GM12878 (cell line): ENCODE measurements at places on chromosomes 5 and 9. TPM values are rescaled to one million over a fixed set of nuclear protein-coding genes. Genes with fewer than 3 reads are reported as not detected.

GRCh38 chr9:132626285-132626684 is 43.5 kb downstream of the DDX31 start:
- H3K36me3 ChIP-seq = peaks cover 22% of the 10 kb centered on the region
- H3K27ac ChIP-seq = no peak overlapping the region
- no peak overlapping the region for H3K4me3 ChIP-seq
- no peak for DNase-seq

Gene ANKRD34B
- total RNA-seq = not detected in 2 replicates

- H3K27ac ChIP-seq = no peak overlapping the region
- H3K4me1 ChIP-seq = peaks cover 6% of the 10 kb centered on the region
- H3K36me3 ChIP-seq = no peaks in the 10 kb centered on the region
- no peak for DNase-seq
Measured at GRCh38 chr5:140349244-140349643, 2.8 kb upstream of the HBEGF start.

Gene TCF7
- total RNA-seq = 60.2 and 63.5 TPM in 2 replicates

DNA sequence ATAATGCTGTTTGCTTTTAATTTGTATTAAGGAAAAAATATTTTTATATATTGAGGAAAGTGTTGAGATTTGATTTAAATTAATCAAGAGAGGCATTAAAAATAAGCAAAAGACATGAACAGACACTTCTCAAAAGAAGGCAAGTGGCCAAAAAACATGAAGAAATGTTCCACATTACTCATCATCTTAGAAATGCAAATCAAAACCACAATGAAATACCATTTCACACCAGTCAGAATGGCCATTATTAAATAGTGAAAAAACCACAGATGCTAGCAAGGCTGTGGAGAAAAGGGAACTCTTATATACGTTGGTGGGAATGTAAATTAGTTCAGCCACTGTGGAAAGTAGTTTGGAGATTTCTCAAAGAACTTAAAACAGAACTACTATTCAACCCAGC is 45.9 kb downstream of the RANBP17 start:
- no peaks in the 10 kb centered on the region for H3K4me1 ChIP-seq
- H3K36me3 ChIP-seq = no peaks in the 10 kb centered on the region
- H3K4me3 ChIP-seq = no peak overlapping the region
- H3K27ac ChIP-seq = no peak overlapping the region
- H3K27me3 ChIP-seq = no peaks in the 10 kb centered on the region

Gene GABRA1
- total RNA-seq = not detected in 2 replicates

Gene TAF1L
- total RNA-seq = not detected in 2 replicates

Gene SLC26A2
- 5.7 and 6.1 TPM in 2 replicates for total RNA-seq

GRCh38 chr9:83596899-83597504 is 25.9 kb upstream of the IDNK start:
- no peaks in the 10 kb centered on the region for H3K36me3 ChIP-seq
- H3K4me1 ChIP-seq = no peaks in the 10 kb centered on the region
- no peaks in the 10 kb centered on the region for H3K27me3 ChIP-seq
- H3K4me3 ChIP-seq = no peak overlapping the region

Gene WNK2
- total RNA-seq = 0.08 and 0.15 TPM in 2 replicates

DNA sequence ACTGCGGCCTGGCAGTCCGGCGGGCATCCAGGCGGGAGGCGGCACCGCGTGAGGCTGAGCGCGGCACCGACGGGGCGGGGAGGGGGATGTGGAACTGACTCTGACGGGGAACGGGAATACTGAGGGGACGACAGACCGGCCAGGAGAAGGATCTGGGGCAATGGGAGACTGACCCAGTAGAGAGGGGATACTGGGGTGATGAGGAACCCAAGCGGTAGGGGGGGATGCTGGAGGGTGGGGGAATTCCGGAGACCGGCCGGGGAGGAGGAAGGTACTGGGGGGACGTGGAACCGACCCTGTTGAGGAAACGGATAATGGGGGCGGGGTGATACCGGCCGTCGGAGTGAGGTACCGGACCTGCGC is 423 bp downstream of the IPPK start:
- peak overlapping the region; percentile 91 for H3K4me3 ChIP-seq
- H3K36me3 ChIP-seq = peaks cover 14% of the 10 kb centered on the region; the same call in 1 of the 2 replicates
- DNase-seq = no peak
- peak overlapping the region; percentile 76 for H3K27ac ChIP-seq

- DNase-seq = no peak
- no peaks in the 10 kb centered on the region for H3K4me1 ChIP-seq
- no peak overlapping the region for H3K4me3 ChIP-seq
- H3K27ac ChIP-seq = no peak overlapping the region
- H3K36me3 ChIP-seq = no peaks in the 10 kb centered on the region
- no peaks in the 10 kb centered on the region for H3K27me3 ChIP-seq
Measured at GRCh38 chr5:93336330-93337110, 244.5 kb downstream of the NR2F1-AS1 start.

Gene ADAMTS2
- total RNA-seq = 0.05 TPM in 2 replicates

GRCh38 chr9:24986331-24986730 is 440.6 kb upstream of the IZUMO3 start:
- H3K36me3 ChIP-seq = no peaks in the 10 kb centered on the region
- H3K27ac ChIP-seq = no peak overlapping the region
- no peaks in the 10 kb centered on the region for H3K27me3 ChIP-seq
- H3K4me1 ChIP-seq = no peaks in the 10 kb centered on the region
- H3K4me3 ChIP-seq = no peak overlapping the region

Gene NHP2
- 233 TPM in 2 replicates for total RNA-seq

DNA sequence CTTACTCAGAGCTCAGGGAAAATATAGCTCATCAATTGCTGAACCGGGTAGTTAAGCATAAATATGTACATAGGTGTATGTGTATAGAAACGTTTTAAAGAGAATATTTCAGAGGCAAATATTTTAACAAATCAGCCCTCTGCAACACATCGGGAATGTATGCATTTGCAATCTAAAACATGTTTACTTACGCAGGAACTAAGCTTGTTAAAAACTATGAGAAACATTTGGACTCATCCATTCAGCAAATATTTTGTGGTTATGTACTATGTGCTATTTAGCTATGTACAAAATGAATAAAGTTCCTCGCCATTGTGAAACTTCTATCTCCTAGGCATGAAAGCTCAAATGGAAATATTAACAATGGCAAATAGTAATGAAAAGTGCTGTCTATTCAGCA is 469.9 kb downstream of the ARHGEF28 start:
- H3K27ac ChIP-seq = no peak overlapping the region
- DNase-seq = no peak
- H3K36me3 ChIP-seq = no peaks in the 10 kb centered on the region

Gene TAS2R1
- total RNA-seq = not detected in 2 replicates

- no peaks in the 10 kb centered on the region for H3K4me1 ChIP-seq
- H3K4me3 ChIP-seq = no peak overlapping the region
- no peaks in the 10 kb centered on the region for H3K36me3 ChIP-seq
- no peak overlapping the region for H3K27ac ChIP-seq
- no peaks in the 10 kb centered on the region for H3K27me3 ChIP-seq
- DNase-seq = no peak
Measured at GRCh38 chr9:125852386-125852785, 105.2 kb downstream of the PBX3 start.

Gene CD274
- total RNA-seq = 23.5 and 26.6 TPM in 2 replicates

DNA sequence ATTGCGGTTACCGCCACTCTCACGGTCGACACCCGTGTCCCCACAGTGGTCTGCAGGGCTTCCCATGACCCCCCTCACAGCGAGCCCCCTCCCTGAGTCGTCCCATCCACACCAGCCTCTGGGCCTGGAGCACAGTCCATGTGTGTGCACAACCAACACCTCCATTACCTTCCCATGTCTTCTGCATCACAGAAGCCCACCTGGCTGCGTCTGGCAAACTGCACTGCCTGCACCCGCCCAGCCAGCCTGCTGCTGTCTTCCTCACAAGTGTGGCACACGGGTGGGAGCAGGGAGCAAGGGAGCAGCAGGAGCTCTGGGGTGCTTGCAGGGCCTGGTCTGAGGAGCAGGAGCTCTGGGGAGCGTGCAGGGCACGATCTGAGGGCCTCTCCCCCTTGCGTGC is 415.3 kb upstream of the IRX4 start:
- no peak for DNase-seq
- H3K4me3 ChIP-seq = no peak overlapping the region
- no peaks in the 10 kb centered on the region for H3K4me1 ChIP-seq
- H3K27me3 ChIP-seq = no peaks in the 10 kb centered on the region
- H3K36me3 ChIP-seq = no peaks in the 10 kb centered on the region

- no peak overlapping the region for H3K4me3 ChIP-seq
- no peaks in the 10 kb centered on the region for H3K27me3 ChIP-seq
- no peaks in the 10 kb centered on the region for H3K4me1 ChIP-seq
- no peaks in the 10 kb centered on the region for H3K36me3 ChIP-seq
Measured at GRCh38 chr9:93684806-93685543, 108.6 kb downstream of the PHF2 start.

Gene PCDHGA2
- total RNA-seq = 0.05 and 0.11 TPM in 2 replicates

- no peaks in the 10 kb centered on the region for H3K4me1 ChIP-seq
- H3K27me3 ChIP-seq = no peaks in the 10 kb centered on the region
- no peaks in the 10 kb centered on the region for H3K36me3 ChIP-seq
- H3K4me3 ChIP-seq = no peak overlapping the region
- no peak overlapping the region for H3K27ac ChIP-seq
Measured at GRCh38 chr9:113931140-113931539, 55.0 kb downstream of the ZNF618 start.
